ENCODE measurements at places on chromosomes 4 and X.
A peak's percentile ranks its signal among the peaks of the same experiment; 100 is the strongest.

DNA sequence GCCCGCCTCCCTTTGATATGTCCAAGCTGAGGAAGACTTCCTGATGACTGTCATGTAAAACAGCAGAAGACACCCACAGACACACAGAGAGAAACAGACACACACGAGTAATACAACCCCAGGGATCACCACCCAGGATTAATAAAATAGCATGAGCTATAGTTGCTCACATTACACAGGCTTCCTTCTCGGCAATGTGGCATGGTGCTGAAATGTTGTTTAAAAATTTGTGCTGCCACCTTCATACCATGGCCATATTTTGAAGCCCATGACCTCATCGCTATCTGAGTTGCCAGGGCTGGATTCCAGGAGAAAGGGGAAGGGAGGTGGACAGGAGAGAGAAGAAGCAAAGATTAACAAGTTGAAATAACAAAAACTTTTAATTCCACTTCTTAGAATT lies 111.7 kb downstream of the SYNPO2 start:
- peak; percentile 51 for DNase-seq

DNA sequence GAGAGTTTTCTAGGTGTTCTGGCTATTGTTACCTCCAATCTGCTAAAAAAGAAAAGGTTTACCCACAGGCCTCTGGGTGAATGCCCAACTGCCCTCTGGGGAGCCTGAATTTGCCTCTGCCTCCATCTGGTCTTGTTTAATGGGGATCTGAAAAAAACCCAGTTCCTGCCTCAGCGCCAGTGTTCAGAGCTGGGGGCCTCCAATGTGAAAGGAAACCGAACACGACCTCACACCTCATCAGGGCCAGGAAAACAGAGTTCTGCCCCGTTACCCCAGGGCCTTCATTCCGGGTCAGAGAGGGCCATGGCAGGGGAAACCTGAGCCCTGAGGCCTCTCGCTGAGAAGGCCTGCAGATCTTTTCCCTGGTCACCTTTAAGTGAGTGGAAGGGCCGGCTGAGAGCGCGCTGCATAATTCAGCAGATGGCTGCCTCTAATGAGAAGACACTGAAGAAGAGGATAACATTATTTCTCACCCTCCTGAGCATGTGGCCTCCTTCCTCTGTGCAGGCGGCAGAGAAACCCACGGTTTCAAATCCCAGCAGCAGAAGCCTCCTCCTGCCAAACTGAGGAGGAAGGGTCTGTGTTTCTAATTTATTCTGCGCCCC lies 6.8 kb downstream of the SEPTIN6 start:
- no peak for DNase-seq

GRCh38 chr4:53732661-53733060 lies 141.4 kb upstream of the LNX1 start:
- DNase-seq = no peak

DNA sequence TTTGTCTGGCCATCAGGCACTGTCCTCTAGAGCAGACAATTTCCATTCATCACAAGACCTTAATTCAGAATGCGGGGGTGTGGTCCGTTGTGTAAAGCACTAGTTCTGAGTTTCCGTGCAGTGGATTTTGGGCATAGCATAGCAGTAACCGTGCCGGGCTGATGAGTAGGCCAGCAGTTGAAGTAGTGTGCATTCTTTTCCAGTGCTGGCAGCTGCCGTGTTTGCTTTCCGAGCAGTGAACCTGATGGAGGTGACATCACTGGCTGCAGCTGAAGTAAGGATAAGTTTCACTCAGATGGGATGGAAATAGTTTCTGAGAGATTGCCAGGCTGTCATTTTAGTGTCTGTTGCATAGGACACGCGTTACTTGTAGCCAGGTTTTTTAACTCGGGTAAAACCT lies 107.0 kb upstream of the STIM2 start:
- no peak for DNase-seq

DNA sequence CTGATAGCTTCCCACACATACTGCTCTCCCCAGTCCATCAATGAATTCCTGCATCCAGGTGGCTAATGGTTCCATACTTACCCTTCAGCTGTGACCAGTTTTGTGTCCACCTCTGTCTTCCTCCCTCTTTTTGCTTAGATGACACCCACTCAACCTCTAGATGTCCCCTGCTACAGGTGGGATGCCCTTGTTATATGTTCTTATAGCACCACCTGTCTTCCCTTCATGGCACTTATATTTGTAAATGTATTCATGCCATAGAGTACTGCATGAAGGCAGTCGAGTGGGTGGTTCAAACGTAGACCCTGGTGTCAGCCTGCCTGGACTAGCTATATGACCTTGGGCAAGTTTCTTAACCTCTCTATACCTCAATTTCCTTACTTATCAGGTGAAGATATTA lies 6.5 kb upstream of the USP46 start:
- no peak for DNase-seq

DNA sequence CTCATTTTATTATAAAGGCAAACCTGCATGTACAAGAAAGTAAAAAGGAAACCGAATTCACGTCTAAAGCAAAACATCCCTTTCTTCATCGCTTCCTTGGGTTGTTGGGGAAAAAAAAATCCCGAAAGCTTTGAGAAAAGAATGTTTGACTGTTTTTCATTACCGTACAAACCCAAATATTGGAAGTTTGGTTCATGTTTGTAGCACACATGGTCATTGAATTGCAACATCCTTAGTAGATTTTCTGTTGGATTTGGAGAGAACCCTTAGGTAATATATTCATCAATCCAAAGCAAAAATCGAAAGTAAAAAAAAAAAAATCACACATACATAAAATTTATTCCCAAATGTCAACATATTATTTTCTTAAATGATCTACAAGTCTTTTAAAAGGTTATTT lies 420.3 kb downstream of the MAPK10 start:
- no peak for DNase-seq

DNA sequence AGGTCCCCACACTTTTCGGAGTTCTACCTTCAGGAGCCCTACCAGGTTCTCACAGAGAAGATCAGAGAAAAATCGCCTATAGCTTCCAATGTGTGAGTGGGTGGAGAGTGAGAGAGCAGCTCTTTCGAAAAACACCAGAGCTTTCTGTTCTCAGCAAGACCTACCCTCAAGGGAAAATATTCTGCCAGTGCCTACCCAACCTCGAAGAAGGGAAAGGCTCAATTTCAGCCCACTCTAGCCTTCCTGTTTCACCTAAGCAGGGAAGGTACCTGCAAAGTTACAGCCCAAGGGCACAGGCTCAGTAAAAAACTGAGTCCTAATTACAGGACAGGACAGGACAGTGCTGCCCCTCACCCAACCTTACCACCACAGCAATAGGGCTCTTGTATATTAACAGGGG lies 104.0 kb upstream of the WDR17 start:
- DNase-seq = no peak

DNA sequence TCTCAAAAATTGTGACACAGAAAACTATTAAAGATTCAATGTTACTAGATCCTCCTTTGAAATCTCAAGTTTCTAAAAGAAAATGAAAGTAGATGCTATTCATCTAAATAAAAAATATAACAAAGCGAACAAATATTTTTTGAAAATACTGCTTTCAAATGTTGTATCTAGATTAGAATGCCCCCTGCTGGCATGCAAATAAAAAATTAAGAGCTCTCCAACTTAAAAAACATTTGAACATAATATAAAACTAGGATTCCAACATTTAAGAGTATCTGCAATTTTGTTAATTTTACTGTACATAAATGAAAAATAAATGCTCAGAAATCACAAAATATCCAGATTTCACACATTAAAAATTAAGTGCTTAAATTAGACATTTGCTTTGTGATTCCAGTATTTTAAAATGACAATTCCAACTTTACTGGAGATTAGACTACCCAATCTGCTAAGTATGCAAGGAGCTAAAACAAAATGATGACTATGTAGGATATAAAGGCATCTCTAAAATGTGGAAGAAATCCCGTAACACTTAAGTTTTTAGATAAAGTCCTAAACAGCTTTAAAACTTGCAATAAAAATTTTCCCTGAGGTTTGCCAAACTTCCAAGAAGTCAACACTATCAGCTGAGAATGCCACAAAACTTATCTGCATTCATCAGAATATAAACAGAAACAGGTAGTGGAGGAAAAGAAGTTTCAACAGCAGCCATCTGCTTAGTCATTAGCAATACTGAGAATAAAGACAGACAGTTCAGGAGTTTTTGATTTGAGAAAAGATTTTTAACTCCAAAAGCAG lies 32.7 kb downstream of the DHX15 start:
- no peak for DNase-seq

DNA sequence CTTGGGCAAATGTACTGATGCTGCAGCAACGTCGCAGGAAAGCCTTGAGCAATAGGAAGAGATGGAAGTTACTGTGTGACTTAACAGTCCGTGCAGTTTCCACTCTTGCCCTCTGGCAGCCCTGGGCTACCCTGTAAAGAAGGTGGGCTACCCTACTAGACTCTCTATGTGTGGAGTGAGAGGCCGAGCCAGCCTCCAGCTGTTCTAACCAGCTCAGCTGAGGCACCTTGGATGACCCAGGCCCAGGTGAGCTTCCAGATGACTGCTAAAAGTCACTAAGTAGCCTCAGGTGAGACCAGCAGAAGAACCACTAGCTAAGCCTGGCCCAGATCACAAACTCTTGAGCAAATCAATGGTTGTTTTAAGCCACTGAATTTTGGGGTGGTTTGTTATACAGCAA lies 34.9 kb upstream of the PPP2R2C start:
- no peak for DNase-seq

DNA sequence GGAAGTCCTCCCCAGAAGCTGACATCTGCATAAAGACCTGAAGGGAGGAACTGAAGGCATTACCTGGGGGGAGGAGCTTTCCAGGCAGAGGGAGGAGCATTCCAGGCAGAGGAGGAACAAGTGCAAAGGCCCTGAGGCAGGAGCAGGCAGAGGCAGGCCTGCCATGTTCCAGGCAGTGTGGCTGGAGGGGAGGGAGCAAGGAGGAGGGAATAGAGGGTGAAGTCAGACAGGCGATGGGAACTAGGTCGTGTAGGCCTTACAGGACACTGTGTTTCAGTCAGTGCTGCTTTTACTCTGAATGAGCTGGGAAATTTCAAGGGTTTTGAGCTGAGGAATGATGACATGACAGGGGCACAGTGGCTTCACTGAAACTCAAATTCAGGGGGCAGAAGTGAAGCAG lies 292.7 kb downstream of the BCOR start:
- no peak for DNase-seq

DNA sequence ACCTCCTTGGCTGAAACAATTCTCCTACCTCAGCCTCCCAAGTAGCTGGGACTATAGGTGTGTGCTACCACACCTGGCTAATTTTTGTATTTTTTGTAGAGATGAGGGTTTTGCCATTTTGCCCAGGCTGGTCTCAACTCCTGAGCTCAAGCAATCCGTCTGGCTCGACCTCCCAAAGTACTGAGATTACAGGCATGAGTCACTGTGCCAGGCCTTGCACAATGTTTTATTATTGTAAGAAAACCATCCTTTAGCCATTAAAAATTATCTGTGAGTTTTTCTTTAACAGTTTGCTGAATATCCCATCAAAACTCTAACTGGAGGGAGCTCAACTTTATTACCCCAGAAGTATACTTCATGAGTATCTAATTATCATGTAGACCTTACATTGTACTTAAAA lies 900.3 kb downstream of the PCDH7 start:
- no peak for DNase-seq

GRCh38 chrX:23756165-23756564 lies 13.1 kb upstream of the ACOT9 start:
- peak; percentile 39 for DNase-seq

DNA sequence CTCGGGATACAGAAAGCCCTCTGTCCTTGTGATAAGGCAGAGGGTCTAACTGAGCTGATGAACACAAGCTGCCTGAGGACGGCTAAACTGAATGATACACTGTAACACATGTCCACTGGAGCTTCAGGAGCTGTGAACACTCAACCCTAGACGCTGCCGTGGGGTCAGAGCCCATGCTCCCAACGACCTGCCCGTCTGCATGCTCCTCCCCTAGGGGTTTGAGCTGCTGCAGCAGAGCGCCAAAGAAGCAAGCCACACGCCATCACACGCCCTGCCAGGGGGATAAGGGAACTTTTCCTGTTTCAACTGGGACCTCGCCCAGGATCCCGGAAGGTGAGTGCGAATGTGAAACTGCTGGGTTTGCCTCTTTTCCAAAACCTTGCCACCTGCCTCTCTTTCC lies 361.8 kb downstream of the FAT4 start:
- no peak for DNase-seq

DNA sequence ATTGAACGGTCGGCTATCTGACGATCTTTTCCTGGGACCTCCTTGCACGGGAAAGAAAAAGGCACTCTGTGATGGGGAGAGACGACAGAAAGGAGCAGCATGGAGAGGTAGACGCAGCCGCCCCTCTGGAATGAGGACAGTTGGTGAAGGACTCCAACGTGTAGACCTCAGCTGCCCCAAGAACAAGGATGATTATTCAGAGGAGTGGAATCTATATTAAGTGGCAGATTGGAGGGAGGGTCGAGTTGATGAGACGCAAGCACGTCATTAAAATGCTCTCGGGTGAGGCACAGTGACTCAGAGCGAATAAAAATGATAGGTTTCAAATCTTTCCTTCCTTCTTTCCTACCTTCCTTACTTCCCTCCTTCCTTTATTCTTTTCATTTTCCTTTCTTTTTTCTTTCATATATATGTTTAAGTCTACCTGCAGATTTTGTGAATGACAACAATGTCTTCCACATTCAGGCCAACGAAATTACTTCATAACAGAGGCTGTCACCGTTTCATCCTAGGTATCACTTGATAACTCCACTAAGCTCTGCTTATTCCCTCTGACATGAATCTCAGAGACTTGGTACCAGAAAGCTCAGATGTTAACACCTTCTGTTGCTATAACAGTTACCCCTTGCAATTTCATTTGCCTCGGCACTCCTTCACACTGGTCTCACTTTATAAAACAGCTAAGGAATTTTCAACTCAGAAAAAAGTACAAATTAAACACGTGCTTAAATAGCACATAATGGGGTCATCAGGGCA lies 110.0 kb upstream of the PPARGC1A start:
- DNase-seq = no peak

DNA sequence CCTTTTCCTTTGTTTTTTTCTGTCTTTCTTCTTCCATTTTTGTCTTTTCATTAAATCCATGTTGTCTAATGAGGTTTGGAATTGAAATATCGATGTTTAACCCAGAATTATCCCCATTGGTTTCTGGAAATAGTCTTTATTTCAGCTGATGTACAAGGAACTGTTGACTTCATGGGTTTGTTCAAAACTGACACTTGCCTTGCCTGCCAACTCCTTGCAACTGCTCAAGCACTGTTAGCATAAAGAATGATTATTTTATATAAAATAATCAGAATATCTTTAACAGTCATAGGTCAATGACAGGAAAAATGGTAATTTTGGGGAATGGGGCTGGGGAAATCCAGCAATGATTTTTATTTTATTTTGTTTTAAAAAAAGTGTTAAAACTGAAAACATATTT lies 359.6 kb upstream of the LCORL start:
- DNase-seq = no peak

DNA sequence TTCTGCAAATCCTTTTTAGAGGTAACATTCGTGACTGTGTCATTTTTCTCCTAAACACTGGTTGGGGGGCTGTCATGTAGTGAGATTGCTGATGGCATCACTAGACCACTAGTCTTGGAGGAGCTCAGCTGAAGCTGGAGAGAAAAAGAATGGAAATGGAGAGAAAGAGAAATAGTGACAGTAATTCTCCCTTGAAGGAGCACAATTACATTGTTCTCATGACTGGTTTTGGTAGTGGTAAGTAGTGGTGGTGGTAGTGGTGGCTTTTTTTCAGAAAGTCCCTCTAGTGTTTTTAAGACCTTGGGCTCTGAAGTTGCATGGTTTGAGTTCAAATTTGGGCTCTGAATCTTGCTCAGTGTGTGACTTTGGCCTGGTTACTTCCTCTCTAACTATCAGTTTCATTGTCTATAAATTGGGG lies 99.8 kb downstream of the LARP7 start:
- no peak for DNase-seq

All from heart left ventricle (tissue), 16 donors.